ENCODE measurements at places on chromosomes 1 and 21.

- peak; percentile 34 for DNase-seq
Measured at GRCh38 chr1:101996825-101997465, at the start of gene OLFM3. Gene OLFM3 (minus strand): TSS chr1:101996926.

DNA sequence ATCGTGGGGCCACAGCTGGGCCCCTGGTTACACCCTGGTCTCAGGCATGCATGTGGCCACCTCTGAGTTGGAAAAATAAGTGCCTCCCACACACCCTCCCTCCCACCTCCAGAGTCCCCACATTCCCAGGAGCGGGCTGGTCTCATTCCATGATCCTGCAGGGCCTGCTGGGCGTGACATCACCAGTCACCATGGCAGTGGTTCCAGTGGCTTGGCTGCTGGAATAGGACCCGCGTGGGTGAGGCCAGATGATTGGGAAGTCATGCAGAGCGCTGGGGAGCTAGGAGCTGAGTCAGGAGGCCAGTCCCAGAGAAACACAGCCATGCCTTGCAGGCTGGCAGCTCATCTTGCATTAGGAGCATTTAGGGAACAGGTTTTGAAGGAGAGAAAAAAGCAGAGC, 125.4 kb upstream of the TMEM51 start:
- DNase-seq = no peak

DNA sequence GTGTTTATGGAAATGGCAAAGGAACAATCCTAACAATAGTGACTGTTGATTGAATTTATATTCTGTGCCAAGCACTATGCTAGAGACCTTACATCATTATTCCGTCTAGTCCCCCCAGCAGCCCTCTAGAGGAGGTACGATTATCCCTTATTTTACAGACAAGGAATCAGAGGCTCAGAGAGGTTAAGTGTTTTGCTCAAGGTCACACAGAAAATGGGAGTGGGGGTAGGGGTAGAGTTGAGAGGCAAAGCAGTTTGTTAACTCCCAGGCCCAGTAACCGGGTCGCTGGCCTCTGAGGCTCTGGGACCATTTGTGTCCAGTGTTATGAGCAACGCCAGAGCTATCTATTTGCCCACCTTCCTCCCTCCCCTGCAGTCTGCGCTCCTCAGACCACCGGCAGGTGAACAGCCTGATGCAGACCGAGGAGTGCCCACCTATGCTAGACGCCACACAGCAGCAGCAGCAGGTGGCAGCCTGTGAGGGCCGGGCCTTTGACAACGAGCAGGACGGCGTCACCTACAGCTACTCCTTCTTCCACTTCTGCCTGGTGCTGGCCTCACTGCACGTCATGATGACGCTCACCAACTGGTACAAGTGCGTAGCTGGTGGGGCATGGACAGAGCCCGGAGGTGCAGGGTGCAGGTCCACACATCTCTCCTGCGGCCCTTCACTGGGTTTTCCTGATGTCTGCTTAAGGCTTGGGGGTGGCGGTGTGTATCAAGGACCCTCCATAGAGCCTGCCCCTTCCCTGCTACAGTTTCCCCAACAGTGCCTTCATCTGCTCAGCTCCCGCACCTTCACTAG, 19.8 kb downstream of the SERINC2 start:
- no peak for DNase-seq

DNA sequence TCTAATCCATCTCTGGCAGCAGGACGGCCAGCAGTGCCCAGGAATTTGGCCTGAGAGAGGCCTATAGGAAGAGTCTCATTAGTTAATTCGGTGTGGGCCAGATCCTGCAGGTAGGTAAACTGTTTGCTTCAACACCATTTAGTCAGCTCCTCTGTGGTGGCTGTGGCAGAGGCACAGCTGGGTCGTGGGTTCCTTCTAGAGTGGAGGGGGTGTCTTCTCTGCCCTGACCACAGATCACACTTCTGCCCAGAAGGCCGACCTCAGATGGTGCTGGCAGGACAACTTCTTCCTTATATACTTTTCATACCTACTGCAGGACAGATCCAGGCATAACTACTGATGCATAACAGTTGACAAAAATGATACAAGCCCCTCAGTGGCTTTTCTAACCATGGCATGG, 281.4 kb downstream of the RPS6KC1 start:
- no peak for DNase-seq

- no peak for DNase-seq
Measured at GRCh38 chr1:55334160-55334559, 119.0 kb upstream of the USP24 start.

DNA sequence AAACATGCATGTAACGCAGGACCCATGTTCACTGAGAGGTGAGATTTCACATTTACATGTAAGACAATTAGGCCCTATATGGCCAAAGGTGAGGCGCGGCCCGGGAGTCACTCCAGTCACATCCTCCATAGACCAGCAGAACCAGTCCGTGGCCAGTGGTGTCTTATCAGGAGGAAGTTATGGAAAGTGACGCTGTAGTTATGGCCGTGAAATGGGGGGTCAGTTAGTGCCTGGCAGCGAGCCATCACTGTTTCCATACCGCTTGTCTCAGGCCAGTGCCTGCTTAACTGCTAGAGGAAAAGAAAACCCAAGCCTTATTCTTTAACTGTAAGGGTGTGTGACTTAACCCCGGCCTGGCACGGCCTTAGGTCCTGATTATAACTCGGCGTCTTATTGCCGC, 6.1 kb downstream of the C1orf159 start:
- DNase-seq = no peak

DNA sequence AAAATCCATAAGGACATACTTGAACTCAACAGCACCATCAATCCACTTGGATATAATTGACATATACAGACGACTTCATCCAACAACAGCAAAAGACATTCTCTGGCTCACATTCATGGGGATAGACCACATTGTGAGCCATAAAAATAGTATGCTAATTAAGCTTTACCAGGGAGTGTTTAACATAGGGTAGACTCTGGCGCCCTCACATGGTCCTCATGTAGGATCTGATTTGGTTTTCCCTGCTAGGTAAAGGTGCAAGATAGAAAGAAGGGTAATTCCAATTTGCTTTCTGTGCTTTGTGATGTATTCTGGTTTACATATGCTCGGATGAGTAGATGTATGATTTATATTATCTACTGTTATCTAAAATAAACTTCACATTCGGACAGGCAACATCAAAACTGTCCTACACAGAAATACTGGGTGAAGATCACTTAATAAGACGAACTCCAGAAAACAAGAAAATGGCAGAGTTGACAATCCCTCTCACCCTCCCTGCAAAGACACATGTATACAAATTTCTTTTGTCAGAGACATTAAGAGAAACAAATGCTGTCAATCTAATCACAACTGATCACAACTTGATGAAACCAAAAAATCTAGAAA, 27.7 kb downstream of the CR1L start:
- no peak for DNase-seq

DNA sequence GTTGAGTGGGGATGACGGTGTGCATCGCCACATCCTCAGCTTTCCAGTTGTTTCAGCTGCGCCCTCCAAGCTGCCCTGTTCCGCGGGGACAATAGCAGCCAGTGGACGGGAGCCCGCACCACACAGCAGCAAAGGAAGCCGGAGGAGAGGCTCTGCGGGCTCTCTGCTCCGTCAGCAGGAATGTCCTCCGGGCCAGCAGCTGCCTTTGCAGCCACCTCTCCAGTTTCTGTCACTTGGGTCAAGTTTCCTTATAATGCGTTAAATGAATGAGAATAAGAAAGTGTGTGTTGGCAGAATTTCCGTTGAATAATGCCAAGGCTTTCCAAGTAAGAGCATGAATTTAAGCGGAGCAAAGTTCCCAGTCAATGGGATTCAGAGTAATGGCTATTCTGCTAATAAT, 263.3 kb downstream of the KIF26B start:
- DNase-seq = no peak

DNA sequence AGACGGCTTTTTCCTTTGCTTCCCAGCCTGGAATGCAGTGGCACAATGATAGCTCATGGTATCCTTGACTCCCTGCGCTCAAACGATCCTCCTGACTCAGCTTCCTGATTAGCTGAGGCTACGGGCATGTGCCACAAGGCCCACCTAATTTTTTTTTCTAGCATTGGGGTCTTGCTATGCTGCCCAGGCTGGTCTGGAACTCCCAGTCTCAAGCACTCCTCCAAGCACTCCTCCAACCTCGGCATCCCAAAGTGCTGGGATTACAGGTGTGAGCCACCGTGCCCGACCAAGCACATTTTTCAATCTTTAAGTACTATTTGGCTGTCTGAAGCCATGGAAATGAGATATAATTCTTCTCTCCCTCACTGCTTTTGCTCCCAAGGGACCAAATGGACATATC, 58.7 kb downstream of the MAB21L3 start:
- no peak for DNase-seq

DNA sequence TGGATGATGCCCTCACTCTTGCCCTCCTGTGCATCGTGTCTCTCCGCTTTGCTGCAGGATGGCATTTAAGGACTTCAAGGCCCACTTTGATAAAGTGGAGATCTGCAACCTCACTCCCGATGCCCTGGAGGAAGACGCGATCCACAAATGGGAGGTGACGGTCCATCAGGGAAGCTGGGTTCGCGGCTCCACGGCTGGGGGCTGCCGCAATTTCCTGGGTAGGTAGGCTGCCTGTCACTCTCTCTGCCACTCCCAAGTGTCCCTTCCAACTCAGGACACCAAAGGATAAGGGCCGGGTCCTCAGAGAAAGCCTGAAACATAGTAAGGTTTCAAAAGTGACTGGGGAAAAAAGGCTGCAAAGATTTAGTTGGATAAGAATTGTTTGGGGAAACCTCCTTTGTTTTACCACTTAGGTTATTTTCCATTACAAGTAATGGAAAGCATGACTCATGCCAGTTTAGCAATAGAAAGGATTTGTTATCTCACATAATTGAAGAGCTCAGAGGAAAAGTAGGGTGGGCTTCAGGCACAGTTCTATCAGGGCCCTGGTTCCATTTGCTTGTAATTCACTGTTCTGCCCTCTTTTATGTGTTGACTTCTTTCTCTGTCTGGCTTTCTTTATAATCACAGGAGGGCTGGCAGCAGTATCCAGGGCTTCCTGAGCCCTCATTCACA, 31.9 kb downstream of the CAPN9 start:
- no peak for DNase-seq

DNA sequence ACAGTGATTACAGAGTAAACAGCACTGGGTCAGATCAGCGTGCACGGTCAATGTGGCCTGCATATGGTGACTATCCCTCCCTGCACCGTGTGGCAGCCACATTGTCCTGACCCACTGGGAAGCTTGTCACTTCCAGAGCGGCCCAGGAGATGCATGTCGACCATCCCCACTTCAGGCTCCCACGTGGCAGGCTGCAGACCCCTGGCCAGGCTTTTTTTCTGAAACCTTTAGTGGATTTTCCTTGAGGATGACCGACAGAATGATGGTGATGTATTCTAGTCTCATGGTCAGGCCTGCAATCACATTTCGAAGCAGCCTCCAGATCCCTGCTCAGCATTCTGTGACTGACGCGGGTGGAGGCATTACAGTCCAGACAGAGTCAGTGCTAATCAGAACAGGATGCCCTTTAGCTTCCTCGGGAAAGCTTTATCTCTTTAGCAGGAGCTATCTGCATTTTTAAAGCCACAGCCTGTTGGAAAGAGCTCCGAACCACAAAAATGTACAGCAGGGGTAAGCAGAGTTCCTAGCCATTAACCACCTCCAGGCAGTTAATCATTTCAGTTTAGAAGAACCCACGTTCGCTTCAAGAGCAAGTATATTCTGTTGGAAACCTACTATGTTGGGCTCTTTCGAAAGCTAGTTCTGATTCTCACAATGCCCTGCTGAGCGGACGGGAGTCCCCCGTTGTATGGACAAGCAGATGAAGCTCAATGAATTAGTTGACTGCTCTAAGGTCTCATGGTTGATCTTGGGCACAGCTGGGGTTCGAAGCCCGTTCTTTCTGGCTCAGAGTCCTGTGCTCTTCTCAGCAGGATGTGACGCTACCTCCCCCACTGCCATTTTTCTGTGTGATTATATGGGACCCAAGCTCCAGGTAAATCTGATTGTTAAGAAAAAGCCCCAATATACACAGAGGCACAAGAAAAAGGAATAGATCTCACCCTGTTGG, 56.5 kb downstream of the IRF2BP2 start:
- DNase-seq = no peak

- no peak for DNase-seq
Measured at GRCh38 chr1:156420205-156421061, 51.4 kb downstream of the RHBG start.

GRCh38 chr1:83802023-83802422, 196.9 kb downstream of the TTLL7 start:
- DNase-seq = no peak

GRCh38 chr1:8294170-8294697, 23.7 kb upstream of the SLC45A1 start:
- DNase-seq = no peak
